ENCODE measurements at places on chromosomes 2 and 18.

DNA sequence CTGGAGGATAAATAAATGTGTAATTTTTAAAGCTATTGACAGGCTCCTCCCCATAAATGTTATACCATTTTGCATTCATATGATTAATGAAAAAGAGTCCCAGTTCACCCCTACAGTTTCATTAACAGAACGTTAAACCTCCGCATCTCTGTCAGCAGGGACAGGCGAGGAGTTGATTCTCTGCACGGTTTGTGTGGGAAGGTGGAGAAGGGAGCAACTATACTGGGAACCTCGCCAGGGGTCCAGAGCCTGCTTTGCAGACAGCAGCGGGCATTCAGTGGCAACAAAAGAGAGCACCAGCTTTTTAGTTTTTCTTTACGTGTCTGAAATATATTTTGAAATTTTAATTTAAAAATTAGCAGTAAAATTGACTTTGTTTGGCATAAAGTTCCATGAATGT, 101.4 kb downstream of the FARSB start:
- no peak for DNase-seq

- no peak for DNase-seq
These were observed 1.8 kb downstream of the TLK1 start for GRCh38 chr2:171158790-171159371.

DNA sequence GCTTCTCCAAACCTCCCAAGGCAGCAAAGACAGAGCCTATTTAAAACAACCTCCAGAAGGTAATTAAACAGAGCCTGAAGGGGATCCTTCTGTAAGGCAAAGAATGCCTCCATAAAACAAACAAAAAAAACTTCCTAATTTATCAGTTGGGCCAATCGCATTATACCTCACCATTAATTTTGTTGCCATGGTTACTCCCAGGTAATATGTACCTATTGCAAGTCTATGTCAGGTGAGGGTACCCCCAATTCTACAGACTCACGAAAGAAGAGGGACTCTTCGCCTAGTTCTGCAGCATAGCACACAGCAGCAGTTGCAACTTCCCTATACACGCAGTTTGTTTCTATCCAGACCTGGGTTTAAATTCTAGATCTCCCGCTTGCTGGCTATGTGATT, 38.8 kb downstream of the SFXN5 start:
- DNase-seq, result no peak

- DNase-seq, result no peak
These were observed 30.9 kb upstream of the OSBPL6 start for GRCh38 chr2:178163395-178163794.

DNA sequence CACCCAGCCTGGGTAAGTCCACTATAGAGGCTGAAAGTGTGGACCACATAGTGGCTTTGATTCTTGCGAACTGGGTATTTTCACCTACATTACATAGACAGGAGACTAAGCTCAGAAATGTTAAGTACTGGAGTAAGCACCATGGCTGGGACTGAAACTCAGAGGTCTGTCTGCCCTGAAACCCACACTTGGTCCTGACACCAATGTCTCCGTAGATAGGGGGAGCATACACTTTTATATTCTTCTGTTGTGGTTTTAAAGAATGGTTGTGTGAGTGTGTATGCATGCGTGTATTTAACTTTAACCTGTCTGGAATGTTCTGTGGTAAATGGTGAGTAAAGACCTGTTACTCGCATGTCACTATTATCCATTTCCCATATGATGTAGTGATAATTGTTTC, 10.3 kb upstream of the NPPC start:
- no peak for DNase-seq

DNA sequence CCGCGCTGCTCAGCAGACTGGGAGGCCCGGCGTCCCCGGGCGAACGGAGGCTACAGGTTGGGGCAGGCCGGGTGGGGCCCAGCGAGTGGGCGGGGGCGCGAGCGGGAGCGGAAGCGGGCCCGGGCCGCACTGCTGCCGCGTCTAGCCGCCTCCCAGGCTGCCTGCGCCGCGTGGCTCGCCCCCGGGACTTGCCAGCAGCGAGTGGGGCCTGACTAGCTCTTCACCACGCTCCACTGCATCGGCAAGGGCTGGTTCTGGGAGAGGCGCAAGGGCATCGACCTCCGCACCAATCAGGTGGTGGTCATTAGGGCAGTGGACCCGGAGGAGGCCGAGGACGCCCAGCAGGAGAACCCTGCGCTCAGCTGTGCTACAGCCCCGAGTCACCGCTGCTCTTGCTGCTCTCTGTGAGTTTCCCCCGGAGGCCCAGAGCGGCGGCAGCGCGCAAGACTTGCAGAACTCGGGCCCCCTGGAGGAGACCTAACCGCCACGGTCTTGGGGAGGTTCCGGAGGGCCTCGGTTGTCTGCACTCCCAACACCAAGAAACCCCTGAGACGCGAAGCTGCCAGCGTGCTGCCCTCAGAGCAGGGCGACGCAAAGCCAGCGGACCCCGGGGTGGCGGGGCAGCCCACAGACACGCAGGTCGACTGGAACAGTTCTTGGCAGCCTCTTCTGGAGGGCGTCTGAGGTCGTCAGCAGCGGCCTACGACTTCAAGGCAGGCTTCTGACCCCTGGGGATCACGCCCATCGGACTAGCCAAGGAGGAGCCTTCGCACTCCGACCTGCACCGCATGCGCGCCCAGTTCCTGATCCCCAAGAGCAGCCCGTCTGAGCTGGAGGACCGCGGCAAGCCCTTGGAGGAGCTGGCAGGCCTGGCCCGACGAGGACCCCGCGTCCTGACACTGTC, 27.2 kb upstream of the PTPN2 start:
- peak; percentile 37 for DNase-seq

DNA sequence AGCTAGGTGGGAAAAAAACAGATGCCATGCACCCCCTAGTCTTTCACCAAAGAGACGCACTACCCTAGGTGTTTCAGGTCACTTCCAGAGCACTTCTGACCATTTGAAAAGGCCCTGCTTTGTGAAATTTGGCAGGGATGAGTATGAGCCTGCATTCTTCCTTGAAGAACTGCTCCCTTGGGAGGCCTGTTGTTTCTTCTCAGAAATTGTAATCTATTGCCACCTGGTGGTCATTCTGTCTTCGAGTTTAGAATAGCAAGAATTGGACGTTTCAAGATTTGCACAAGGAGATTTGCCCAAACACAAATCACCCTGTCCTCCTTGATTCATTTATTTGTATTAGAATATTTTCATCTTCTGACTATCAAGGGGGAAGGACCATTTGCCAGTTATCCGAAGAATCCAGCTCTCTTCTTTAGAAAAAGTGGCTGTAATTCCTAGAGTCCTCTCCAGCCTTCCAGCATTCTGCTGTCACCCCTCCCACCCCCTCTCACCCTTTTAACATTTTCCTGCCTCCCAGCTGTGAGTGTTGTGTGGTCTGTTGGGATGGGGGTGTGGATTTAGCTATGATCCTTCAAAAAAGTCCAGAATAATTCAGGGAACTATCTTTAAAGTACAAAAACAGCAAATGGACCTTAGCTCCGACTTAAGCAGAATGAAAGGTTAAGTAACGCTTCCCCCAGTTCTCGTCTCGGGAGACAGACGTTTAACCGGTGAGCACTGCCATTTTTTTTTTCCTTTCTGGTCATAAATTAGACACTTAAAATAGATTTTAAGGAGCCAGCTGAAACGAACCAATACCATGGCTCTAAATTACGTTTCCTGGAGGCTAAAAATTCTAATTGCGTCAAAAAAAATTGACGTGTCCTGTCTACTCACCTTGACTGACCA, 3.7 kb upstream of the GAD1 start:
- no peak for DNase-seq

DNA sequence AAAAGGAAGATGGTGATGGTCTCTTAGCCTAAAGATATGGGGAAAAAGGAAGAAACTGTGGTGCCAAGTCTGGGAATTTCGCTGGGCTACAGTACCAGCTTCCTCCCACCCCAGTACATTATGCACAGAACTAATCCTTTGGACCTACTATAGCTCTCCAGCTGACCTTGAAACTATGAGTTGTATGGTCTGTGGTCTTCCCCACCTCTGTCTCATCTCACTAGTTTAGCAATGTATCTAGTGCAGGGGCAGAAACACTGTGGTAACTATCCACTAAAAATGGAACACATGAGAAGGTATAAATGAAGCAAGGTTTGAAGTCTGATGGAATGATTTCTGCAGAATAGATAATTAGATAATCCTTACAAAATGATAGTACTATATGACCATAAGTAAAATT, 190.4 kb upstream of the CCDC150 start:
- DNase-seq, result no peak

DNA sequence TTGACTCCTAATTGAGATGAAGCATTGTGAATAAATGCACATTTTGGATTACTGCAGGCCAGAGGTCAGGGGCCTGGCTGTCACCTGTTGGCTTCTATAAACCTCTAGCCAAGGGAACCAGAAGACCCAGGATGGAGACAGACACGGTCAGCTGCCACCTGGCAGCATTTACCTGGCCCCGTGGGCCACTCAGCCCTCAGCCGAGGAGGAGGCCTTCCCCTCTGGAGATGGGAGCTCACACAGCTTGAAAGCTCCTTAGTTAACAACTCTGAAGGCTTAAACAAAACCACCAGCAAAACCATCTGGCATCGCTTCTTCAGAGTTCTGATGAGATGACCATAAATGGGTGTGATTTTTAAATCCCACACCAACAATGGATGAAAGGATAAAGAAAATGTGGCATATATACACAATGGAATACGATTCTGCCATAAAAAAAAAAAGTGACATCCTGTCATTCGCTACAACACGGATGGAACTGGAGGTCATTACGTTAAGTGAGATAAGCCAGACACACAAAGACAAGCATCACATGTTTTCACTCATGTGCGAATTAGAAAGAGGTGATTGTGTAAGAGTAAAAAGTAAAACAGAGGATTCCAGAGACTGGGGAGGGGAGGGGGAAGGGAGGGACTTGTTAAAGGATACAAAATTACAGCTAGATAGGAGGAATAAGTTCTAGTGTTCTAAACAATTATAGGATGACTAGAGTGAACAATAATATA, 218.4 kb downstream of the TMEM163 start:
- DNase-seq, result no peak

All from stimulated activated CD8-positive, alpha-beta memory T cell treated with anti-CD3 and anti-CD28 coated beads, Interleukin-15, amount 100 ng/mL, for 24 hours (primary cell).